ENCODE measurements at places on chromosomes 6 and 20.

DNA sequence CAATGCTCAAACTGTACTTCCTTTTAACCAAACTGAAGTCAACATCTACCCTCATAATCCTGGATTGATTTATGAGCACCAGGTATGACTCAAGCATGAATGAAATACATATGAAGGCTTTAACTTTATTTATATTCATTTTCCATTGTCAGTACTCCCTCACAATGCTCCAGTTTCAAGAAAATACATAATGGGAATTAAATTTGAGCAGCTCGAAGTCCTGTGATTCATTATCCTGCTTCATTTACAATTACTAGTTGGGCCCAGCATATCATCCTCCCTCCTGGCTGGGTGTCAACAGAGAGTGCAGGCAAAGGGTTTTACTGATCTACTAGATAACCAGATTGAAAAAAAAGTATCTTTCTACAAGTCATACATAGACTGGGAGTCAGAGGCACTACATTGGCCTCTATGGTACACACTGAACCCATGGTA lies 10.1 kb downstream of the SAMHD1 start:
- no peak for DNase-seq

- DNase-seq = no peak
Observed at GRCh38 chr20:855466-856360, 22.2 kb downstream of the FAM110A start.

DNA sequence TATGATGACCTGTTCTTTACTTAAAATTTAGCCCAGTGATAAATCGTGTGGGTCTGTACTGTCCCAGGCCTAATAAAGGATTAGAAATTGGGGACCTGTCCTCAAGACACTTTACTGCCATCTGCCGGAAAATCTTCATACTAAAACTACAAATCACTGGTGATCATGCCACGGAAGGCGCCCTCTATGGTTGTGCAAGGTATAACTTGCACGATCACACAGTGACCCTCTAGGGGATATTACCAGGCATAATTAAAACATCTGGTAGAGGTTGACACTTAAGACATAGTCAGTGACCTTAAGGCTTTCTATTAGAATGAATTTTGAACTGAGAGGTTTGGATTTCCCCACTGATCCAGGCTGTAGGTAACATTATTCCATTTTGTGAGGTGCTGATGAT lies 172.6 kb downstream of the BMP2 start:
- no peak for DNase-seq

DNA sequence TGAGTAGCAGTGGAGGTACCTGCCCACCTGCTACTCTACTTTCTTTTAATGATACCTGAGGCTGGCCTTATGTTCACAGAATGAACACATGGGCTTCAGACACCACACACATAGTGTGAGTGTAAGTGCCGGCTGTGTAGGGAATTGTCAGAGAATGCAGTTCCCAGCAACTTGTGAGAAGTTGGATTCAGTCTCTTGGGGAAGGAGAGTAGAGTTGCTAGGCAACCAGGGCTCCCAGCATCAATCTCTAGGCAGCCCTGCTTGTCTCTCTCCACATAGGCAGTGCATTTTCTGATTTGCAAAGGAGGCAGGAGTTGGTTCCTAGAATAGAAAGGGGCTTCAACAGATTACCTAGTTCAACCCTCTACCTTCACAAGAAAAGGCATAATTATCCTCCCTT lies 74.1 kb downstream of the BFSP1 start:
- no peak for DNase-seq

DNA sequence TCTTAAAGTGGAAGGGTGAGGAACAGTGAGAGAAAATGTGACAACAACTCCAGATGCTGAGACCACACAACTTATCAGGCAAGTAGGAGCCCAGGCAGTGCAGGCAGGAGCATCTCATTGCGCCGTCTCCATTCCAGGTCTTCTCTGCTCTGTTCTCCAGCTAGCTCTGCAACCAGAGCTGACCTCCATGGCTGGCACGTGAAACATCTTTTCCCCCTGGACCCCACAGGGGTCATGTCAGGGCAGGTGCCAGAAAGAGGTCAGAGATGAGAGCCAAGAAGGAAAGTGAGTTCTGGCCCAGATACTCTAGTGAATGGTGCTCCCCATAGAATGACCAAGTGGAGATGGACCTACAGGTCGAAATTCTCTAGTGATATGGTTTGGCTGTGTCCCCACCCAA lies 281.4 kb downstream of the SMOC2 start:
- no peak for DNase-seq

DNA sequence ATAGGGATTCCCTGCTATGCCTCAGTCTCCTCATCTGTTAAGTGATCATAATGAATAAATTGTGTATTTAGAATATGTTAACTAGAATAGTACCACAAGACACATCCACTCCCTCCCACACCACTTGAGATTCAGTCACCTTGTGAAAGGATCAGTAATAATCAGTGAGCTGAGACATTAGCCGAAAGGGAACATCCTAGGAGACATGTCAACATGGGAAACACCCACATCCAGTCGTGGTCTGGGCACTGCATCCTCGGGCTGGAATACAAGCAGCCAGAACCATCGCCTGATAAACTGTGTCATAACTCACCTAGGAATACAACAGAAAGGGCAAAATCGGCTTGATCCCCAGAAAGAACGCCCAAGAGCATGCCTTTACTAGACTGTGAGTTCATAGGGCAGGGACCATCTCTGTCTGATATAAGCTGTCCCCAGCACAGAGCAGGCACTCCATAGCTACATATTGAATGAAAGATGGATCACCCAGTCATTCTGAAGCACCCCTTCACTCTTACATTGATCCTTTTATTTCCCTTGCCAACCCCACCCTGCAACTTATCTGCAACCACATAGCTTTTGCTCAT lies 23.9 kb downstream of the RIPOR2 start:
- no peak for DNase-seq

- DNase-seq = no peak
Observed at GRCh38 chr6:83633149-83633548, 75.8 kb downstream of the SNAP91 start.

GRCh38 chr6:15086348-15087158 lies 159.3 kb upstream of the JARID2 start:
- DNase-seq = no peak

DNA sequence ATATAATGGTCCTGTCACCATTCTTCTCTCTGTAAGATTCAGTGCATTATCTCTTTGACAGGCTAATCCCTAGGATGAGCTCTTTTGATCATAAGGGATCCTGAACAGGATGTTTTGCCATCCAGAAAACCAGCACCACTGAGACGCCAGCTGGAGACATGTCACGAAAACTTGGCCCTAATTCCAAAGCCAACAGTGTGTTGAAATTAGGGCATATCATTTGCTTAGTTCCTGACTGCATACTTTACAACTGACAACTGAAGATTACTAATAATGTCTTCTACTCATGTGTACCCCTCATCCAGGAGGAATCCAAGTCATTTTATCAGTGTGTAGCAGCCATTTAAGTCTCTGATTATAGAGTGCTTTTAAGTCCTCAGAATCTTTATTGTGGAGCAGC lies 243.6 kb downstream of the KCNQ5 start:
- no peak for DNase-seq

GRCh38 chr20:36726168-36726567 lies 19.7 kb downstream of the NDRG3 start:
- no peak for DNase-seq

- DNase-seq = no peak
Observed at GRCh38 chr20:46984405-46984804, 89.8 kb downstream of the EYA2 start.

DNA sequence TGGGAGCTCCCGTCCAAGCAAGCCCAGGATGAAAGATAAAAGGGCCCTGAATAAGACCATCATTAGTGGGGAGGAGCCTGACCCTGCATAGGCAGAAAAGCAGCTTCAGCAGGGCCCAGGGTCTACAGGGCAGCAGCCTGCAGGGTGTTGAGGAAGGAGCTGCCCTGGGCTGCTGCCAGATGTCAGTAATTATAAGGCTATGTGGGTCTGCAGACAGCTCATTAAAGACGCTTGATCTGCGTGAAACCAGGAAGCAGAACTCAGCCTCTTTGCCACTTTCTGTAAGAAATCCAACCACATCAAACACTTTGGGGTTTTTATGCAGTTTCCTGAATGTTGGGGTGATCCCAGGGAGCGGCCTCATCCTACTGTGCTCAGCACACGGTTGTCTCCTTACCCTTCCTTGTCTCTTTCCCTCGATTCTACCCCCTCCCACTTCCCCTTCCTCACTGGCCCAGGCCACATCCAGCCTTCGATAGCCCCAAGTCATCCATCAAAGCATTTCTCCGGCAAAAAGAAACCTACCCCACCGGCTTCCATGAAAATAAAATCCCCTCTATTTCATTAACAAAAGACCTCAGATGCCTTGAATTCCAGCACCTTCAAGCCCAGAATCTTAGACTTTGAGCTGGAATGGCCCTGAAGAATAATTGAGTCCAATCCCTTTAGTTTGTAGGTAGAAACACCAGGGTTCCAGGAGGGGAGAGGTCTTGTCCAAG lies 1.0 kb upstream of the TGM6 start:
- no peak for DNase-seq

- no peak for DNase-seq
Observed at GRCh38 chr6:91240878-91241603, 654.2 kb upstream of the MAP3K7 start.

GRCh38 chr6:98124171-98124570 lies 710.2 kb upstream of the POU3F2 start:
- no peak for DNase-seq

DNA sequence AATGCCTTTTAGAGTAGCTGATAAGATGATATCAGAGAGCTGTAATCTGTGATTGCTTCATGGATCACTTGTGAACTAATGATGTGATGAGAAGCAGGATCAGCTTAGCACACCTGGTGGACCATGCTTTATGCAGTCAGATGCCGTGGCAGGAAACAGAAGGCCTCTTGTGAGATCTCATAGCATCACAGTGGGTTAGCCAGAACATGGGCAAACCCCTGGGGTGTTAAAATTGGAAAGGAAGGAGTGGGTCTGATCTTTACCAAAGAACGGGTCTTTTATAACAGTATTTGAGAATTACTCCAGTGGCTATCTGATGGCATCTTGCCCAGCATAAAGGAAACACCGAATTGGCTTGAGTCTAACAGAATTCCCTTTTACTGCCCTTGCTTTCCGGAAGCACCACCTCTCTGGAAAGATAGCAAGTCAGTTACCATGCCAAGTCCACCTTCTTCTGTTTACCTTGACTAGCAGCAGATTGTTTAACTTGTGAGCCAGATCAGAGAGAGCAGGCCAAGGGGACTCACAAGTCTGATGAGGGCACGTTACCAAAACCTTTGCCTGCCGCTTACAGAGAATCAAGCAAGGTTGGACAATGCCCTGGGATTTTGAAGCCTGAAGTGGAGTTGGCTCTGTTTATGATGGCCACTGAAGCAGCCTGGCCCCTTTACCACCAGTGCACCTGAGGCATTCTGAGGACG lies 20.9 kb upstream of the SRF start:
- no peak for DNase-seq

- no peak for DNase-seq
Observed at GRCh38 chr20:24361541-24361940, 107.9 kb upstream of the SYNDIG1 start.

GRCh38 chr6:118401325-118401975 lies 146.6 kb upstream of the PLN start:
- DNase-seq = no peak

DNA sequence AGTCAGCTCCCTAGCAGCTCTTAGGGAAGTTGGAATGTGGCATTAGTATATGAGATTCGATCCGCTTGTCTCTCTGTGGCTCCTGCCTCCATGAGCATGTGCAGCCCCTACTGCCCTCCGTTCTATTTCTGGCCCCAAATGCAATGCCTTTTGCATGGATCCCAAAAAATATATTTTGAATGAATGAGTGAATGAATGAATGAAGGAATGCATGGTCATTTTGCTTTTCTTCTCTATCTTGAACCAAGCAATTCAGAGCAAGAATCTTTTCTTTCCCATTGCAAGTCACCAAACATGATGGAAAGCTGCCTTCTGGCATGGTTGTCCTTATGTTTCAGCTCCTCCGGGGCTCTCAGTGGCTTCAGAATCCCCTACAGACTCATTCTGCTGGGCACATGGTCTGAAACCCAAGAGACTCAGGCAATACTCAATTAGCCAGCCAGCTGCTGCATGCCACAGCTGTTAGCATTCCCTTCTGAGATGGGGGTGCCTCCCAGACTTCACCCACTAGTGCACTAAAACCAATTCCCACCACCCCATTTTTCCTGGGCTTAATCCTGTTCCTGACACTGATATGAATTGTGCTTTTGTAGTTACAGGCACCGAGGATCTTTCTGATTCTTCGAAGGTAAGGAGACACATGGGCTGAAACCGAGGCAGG lies 2.6 kb upstream of the IYD start:
- DNase-seq = no peak

DNA sequence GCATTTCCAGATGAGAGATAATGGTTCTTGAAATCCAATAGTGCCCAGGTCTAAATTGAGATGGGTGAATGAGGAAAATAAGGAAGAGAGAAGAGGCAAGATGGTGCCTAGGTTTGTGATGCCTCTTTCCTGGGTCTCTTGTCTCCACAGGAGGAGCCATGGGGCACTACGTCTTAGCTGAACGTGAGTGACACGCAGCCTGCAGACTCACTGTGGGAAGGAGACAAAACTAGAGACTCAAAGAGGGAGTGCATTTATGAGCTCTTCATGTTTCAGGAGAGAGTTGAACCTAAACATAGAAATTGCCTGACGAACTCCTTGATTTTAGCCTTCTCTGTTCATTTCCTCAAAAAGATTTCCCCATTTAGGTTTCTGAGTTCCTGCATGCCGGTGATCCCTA lies 6.8 kb downstream of the HFE start:
- DNase-seq = no peak

- DNase-seq = no peak
Observed at GRCh38 chr6:166456395-166457156, 73.8 kb upstream of the MPC1 start.

- DNase-seq = no peak
Observed at GRCh38 chr6:26087284-26088115, at the start of gene HFE. Gene HFE (plus strand): TSS chr6:26087429. CDS start chr6:26087441, 12 bp downstream.

- no peak for DNase-seq
Observed at GRCh38 chr6:156688620-156688971, 88.6 kb upstream of the ARID1B start.

GRCh38 chr6:168919470-168920179 lies 334.0 kb downstream of the THBS2 start:
- no peak for DNase-seq

GRCh38 chr6:135798751-135799515 lies 52.6 kb upstream of the PDE7B start:
- DNase-seq = no peak

DNA sequence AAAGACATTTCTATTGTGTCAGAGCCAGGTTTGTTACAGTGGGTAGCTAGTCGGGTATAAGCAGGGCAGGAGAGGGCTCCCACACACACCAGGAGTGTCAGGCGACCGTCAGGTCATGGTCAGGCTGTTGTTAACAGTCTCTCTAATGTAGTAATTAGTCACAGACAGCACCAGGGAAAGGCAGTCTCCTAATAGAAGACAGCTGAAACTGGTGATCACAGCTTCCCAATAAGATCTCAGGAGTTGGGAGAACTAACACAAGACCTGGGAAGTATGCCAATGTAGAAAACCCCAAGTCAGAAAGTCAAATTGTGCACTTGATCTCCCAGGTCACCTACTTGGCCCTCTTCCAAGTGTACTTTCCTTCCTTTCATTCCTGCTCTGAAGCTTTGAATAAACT lies 53.0 kb upstream of the GPR6 start:
- no peak for DNase-seq

- no peak for DNase-seq
Observed at GRCh38 chr6:31418251-31418650, 14.9 kb downstream of the MICA start.

- DNase-seq = no peak
Observed at GRCh38 chr6:26057899-26058298, 29.3 kb upstream of the HFE start.

GRCh38 chr6:137650720-137651119 lies 156.5 kb upstream of the OLIG3 start:
- no peak for DNase-seq

GRCh38 chr6:5550631-5551030 lies 289.3 kb downstream of the FARS2 start:
- no peak for DNase-seq
